ENCODE measurements at places on chromosomes 12 and 14. TPM values are rescaled to one million over a fixed set of nuclear protein-coding genes. Genes with fewer than 3 reads are reported as not detected.

Gene FOXN4
- not detected for total RNA-seq

Gene GPD1
- 2.1 TPM for total RNA-seq

Gene PRH2
- total RNA-seq = not detected

Gene SMCO3
- not detected for total RNA-seq

Gene SARNP
- total RNA-seq = 52.3 TPM

Gene STAC3
- 2.7 TPM for total RNA-seq

Gene VTI1B
- 116 TPM for total RNA-seq

Gene CARMIL3
- total RNA-seq = 2.1 TPM

Gene TEDC1
- 55.7 TPM for total RNA-seq

Gene NTN4
- 12.4 TPM for total RNA-seq

Gene MYF6
- not detected for total RNA-seq

Gene KHNYN
- 90.4 TPM for total RNA-seq

Gene CLEC9A
- 0.47 TPM for total RNA-seq

Gene FSCB
- not detected for total RNA-seq

Gene DAO
- 2.4 TPM for total RNA-seq

Gene RD3L
- not detected for total RNA-seq

Gene RILPL1
- total RNA-seq = 5.0 TPM

Gene BEGAIN
- 0.74 TPM for total RNA-seq

Gene KRT4
- not detected for total RNA-seq

Gene SLC5A8
- total RNA-seq = 0.35 TPM

Gene KRT72
- not detected for total RNA-seq

Gene DENND5B
- 3.9 TPM for total RNA-seq

Gene EPYC
- total RNA-seq = not detected

Gene ADAM20
- 0.35 TPM for total RNA-seq

Gene GALNT16
- 0.22 TPM for total RNA-seq

Gene CLEC4C
- not detected for total RNA-seq

Measured in colonic mucosa (tissue), 4 donors.